ENCODE measurements at places on chromosomes 13 and 19. TPM values are rescaled to one million over a fixed set of nuclear protein-coding genes. Genes with fewer than 3 reads are reported as not detected.

Gene AMH
- 0.67 TPM for total RNA-seq

Gene MAU2
- 37.7 TPM for total RNA-seq

Gene FUZ
- 21.8 TPM for total RNA-seq

Gene CEACAM20
- total RNA-seq = not detected

Gene PLIN4
- total RNA-seq = 66.0 TPM

Gene GRIK5
- total RNA-seq = 14.2 TPM

Gene MAP4K1
- total RNA-seq = 16.1 TPM

Gene GJA3
- 0.07 TPM for total RNA-seq

Gene ESD
- 136 TPM for total RNA-seq

Gene KLF2
- 37.7 TPM for total RNA-seq

Gene ETV2
- total RNA-seq = not detected

Gene GZMM
- total RNA-seq = 1.8 TPM

Gene METTL21C
- total RNA-seq = not detected

Gene N4BP2L1
- total RNA-seq = 16.3 TPM

Gene STOML3
- not detected for total RNA-seq

Gene ADGRE3
- total RNA-seq = not detected

Gene CEACAM5
- total RNA-seq = 13.9 TPM

Gene CCDC8
- 4.3 TPM for total RNA-seq

Gene BEST2
- not detected for total RNA-seq

Data from gastroesophageal sphincter (tissue), 4 donors.